ENCODE measurements at places on chromosomes 5 and 9.

- peak; percentile 33 for DNase-seq
Measured at GRCh38 chr9:135602789-135603481, 36.4 kb downstream of the GLT6D1 start.

GRCh38 chr9:28155671-28156070 lies 582.4 kb upstream of the C9orf72 start:
- DNase-seq, result no peak

- no peak for DNase-seq
Measured at GRCh38 chr9:14677872-14678271, 15.4 kb downstream of the ZDHHC21 start.

GRCh38 chr9:135355521-135356011 lies 124.0 kb upstream of the PPP1R26 start:
- no peak for DNase-seq

DNA sequence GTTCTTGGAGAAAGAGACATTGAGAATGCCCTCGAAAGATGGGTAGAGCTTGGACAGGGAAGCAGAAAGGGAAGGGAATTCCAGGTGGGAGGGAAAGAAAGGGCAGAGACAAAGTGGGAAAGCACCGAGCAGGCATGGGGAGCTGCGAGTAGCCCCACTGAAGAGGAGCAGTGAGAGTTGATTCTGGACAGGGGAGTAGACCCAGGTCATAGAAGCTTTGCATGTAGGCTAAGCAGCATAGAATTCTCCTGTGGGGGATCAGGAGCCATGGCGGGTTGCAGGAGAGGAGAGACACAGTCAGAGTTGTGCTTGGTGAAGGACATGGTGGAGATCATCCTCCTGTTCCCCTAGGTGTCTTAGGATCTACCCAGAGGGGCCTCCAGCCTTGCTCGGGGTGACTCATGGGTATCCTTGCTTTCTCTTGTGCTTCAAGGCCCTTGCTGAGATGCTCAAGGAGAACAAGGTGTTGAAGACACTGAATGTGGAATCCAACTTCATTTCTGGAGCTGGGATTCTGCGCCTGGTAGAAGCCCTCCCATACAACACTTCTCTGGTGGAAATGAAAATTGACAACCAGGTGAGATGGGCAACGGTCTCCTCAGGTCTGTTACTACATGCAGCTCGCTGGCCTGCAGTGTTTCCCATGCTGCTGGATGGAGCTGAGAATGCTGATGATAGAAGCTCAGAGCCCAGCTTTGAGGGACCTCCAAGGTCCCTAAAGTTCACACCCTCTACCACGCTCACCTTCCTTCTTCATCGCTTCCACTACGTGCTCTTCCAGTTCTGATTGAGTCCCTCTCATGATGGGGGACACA lies 64.5 kb downstream of the TSTD2 start:
- DNase-seq, result no peak

DNA sequence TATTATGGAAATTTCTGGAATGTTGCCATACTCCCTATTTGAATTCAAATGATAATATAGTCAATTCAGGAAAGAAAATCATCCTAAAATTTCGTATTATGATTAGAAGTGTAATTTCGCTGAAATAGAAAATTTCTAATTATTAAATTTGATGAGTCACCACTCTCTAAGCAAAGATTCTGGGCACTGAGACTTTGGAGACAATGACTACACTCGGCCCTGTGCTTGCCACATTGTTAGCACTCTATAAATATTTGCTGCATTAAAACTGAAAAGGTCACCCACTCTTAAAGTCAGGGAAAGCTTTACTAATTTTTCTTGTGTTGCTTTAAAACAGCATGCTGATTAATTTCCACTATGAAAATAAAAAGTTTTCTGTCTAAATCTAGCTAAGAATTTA lies 240.3 kb downstream of the TLE4 start:
- peak; percentile 24 for DNase-seq

DNA sequence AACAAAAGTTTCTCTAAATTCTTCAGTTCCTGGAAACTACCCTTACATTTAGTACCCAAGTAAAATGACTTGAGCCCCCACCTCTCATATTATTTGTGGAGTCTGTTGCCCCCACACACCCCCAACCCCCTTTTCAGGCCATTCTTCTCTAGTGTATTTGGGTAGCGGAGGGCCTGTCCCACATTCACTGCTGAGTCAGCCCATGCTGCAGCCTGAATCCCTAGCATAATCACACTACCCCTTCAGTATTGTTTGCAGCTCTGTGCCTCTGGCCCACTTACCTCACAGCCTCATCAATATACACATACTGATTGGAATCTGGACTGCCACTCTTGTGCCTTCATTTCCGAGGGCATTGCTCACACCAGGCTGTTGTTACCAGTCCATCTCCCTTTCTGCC lies 26.8 kb downstream of the RGS7BP start:
- DNase-seq, result no peak

- DNase-seq, result no peak
Measured at GRCh38 chr5:160547061-160547460, 125.4 kb downstream of the PTTG1 start.

GRCh38 chr5:82011761-82012160 lies 39.9 kb downstream of the ATG10 start:
- DNase-seq, result peak; percentile 46

DNA sequence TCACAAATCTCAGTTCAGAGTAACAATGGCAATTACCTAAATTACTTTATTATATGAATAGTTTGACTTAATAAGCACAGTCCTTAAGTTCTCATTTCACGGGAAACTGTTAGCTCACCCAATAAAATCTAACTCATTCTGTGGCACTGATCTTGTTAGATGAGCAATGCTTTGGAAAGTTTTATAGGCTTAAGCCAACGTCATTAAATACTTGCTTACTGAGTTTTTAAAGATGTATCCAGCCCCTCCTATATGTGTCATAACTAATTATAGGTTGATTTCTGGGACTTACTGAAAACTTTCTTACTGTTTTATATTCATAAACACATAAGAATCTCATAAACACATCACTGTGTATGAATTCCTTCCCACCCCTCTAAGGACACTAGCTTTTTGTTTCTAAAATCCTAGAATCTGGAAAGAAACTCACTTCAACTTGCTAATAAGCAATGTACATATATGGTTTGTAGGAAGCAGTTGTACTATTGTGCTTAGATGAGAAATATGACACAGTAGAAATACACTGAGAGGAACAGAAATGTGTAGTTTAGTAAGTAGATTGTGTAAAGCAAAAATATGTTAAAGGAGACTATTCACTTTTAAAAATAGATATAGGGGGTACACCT lies 14.1 kb upstream of the MARCOL start:
- DNase-seq, result peak; percentile 20
